ENCODE measurements at places on chromosomes 1 and 21.

GRCh38 chr1:40306296-40306695, 10.8 kb downstream of the COL9A2 start:
- DNase-seq: no peak

GRCh38 chr21:40379881-40380810, 466.8 kb downstream of the DSCAM start:
- DNase-seq: no peak

DNA sequence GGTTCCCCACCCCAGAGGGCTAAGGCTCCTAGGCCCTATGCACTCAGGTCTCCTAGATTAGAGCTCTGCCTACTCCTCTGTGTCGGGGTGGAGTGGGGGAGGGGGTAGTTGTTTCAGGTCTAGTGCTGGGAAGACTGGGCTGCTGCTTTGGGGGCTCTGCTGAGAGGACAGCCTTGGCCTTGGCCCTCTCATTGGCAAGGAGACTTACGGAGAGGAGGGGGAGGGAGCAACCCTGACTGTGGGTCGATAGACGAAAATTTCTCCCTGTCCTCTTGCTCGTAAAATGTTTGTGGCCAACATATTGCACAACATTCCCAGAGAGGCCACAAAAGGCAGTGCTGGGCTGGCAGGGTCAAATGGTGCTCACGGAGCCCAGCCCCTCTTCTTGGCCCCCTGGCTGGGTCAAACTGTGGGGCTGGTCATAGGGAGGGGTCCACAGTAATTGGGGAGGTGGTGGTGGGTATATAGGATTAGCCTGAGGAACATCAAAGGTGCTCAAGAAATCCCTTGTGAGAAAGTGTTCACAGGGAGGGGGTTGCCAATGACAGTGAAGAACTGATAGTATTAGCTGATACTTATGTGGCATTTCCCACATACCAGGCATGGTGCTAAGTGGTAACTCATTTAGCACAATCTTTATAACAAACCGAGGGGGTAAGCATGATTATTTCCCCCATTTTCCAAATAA, 8.5 kb upstream of the DMBX1 start:
- DNase-seq: peak; percentile 55

GRCh38 chr1:29767088-29767685, 530.9 kb downstream of the PTPRU start:
- DNase-seq: no peak

GRCh38 chr1:201375169-201375568, 2.3 kb downstream of the TNNT2 start:
- no peak for DNase-seq

DNA sequence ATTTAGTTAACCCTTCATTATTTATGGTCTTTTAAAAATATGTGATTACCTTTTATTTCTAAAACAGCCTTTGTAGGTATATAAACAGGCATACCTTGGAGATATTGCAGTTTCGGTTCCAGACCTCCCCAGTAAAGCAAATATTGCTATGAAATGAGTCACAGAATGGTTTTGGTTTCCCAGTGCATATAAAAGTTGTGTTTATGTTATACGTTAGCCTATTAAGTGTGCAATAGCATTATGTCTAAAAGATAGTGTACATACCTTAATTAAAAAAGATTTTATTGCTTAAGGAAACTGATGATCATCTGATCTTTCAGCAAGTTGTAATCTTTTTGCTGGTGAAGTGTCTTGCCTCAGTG, 44.1 kb downstream of the XCL2 start:
- no peak for DNase-seq

GRCh38 chr1:74534241-74534640, 21.8 kb upstream of the LRRC53 start:
- no peak for DNase-seq

GRCh38 chr1:35894183-35894582, 11.2 kb downstream of the AGO1 start:
- peak; percentile 65 for DNase-seq

GRCh38 chr1:19074902-19075721, 118.6 kb upstream of the IFFO2 start:
- DNase-seq: no peak

DNA sequence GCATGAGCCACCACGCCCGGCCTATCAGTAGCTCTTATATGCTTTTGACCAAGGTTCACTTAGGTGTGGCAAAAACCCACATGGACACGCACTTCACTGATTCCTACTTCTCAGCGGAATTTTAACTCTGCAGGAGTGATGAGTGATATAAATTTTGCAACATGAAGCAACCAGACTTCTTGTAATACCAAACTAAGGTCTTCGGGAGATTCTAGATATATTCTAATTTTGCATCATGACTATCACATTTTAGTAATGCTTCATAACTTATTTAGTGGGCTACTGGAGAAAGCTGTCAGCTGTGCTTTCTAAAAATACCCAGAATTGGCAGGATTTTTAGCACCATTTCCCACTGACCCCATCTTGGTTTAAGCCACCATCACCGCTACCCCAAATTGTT, 27.8 kb downstream of the RHCE start:
- peak; percentile 11 for DNase-seq

- DNase-seq: no peak
Measured at GRCh38 chr1:167617153-167618147, 12.6 kb upstream of the RCSD1 start.
